ENCODE measurements at places on chromosomes 1 and 21.

GRCh38 chr1:110163591-110163990 lies 13.3 kb downstream of the SLC6A17 start:
- DNase-seq = no peak

DNA sequence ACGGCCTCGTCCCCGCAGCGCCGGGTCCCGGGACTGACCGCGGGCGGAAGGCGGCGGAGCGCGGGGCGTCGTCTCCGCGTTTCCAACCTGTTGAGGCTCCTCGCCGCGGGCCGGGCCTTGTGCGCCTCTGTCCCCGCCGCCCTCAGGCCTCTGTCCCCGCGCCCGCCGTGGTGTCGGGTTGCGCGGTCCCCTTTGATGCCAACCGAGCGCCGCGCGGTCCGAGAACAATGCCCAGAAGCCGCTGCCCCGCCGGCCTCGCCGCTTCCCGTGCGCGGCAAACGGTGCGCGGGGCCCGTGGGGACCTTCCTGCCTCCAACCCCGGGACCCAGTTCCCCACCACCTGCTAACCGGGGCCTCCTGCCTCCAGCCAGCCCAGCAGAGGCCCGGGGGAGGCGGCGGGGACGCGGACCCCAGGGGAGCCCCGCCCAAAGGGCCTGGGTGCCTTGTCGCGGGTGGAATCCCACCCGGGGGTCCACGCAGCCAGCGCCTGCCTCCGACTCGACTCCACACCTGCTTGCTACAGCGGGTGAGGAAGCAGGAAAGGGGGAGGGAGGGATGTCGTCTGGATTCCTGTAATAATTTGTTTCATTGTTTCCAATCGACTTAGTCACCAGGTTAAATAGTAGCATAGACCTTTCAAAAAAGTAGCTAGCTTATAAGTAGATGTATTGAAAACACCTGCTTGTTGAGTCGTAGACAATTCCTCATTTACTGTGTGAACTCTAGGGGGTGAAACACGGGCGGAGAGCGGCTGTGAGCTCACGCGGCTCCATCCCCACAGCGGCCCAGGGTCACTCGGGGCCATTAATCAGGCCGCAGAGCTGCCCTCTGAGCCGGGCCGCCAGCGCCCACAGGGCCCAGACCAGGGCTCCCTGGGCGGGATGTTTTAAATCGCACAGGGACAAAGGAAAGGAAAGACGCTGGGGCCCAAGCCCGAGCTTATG lies 1.1 kb downstream of the COL18A1 start:
- DNase-seq = no peak

GRCh38 chr1:214957330-214958137 lies 125.0 kb upstream of the KCNK2 start:
- peak; percentile 98 for DNase-seq

GRCh38 chr1:94095112-94095637 lies 25.8 kb downstream of the ABCA4 start:
- DNase-seq = peak; percentile 86

Measured in non-pigmented ciliary epithelial cell (primary cell).